ENCODE measurements at places on chromosomes 7 and 10. TPM values are rescaled to one million over a fixed set of nuclear protein-coding genes. Genes with fewer than 3 reads are reported as not detected.

DNA sequence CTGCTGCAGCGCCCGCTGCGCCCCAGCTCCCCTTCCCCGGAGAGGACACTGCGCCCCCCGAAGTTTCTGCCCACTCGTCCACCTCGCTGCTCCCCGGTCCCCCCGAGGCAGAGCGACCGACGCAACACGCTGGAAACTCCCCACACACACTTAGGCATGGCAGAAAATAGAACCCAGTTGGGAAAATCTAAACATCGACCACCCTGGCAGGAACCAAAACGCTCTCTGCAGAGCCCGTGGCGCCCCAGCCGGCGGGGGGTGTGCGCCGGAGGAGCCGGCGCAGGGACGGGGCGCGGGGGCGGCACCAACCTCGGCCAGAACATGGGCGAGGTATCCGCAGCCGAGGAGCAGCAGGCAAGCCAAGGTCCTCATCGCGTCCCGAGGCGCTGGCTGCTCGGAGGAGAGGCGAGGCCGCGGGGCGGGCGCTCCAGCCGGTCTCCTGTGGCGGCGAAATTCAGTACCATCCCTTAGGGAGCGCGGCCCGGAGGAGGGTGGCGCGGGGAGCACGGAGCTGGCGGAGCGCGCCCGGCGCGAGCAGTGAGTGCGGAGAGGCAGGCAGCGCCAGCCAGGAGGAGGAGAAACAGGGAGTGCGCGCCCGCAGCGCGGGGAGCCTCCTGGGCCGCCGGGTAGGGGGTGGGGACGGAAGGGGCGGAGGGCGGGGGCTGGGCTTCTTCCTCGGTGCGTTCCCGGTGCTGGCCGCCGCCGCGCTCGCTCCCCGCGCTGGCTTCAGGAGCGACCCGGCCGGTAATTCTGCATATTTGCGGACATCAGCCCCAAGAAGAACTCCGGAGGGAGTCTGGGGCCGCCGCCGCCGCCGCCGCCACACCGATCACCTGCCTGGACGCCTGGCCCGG is 789 bp downstream of the PDGFA start:
- DNase-seq = peak; percentile 94

GRCh38 chr10:73590881-73591799 is at the start of gene USP54:
Gene USP54, minus strand, starts transcription at chr10:73591342. Its CDS starts 15,684 bp downstream, at chr10:73575658.
- DNase-seq = no peak

DNA sequence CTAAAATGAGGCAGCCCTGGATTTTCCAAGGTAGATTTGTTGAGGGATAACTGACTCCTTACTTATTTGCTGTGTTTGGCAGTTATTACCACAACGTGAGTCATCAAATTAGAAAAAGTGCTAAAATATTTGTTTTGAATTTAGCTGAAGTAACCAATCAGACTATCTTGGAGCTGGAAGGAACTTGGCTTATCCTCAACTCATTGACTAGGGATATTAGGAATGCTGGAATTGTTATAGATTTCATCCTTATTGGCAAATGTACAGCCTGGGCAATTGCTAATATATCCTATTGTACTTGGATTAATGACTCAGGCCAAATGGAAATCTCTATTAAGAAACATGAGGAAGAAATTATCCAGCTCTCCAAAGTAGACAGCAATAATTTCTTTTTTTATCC is 1189.0 kb upstream of the LRRN3 start:
- no peak for DNase-seq

DNA sequence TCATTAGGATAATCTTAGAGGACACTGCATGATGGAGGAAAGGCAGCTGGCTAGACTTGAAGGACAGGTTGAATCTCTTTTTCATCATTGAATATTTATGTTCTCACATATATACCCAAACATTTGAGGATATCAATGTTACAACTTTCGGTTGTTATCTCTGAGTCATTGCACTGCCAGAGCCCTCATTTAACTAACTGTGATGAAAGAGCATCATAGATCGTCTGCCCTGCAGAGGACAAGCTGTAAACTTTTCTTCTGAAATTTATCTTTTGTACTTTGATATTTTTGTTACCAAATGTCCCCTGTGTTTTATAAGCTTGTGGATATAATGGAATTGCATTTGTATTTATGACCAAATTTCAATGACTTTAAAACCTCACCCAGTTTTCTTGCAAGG is 298.7 kb downstream of the PHF14 start:
- DNase-seq = no peak

GRCh38 chr10:106576534-106576933 is 588.0 kb downstream of the SORCS1 start:
- no peak for DNase-seq

GRCh38 chr10:95423164-95424005 is 132.6 kb upstream of the PDLIM1 start:
- DNase-seq = no peak

GRCh38 chr10:44394696-44395381 is 9.9 kb upstream of the CXCL12 start:
- peak; percentile 16 for DNase-seq

PRLHR gene
- total RNA-seq = not detected

TRIM74 gene
- total RNA-seq = not detected

DNA sequence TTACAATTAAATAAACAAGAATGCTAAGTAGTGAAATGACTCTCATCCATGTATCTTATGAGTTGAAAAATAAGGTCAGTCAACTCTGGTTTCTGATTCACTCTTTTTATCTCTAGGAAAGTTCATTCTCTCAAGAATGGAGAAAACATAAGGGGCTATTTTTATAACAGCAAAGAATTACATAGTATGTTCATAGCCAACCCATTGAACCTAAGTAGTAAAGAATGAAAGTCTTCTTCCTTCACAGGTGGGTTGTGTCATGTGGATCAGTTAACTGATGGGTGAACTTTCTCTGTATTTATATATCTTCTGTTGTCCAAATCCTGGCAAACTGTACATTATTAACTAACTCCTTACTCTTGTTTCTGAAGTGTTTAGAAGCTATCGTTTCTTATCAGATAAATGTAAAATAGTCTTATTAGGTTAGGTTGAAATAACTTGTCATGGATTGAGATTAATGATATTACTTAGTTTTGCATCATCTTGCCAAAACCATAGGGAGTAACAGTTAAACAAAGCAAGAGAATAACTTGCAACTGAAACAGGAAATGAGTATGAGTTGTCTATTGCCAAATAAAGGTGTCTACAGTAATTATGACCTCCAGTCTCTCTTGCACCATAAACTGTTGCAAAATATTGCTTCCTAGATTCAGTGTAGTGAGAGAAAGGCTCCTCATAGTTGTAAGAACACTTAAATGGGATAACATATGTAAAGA is 86.8 kb downstream of the ANKRD7 start:
- DNase-seq = no peak

PCLO gene
- total RNA-seq = 3.2 TPM

- no peak for DNase-seq
Observed at GRCh38 chr7:91435381-91436059, 171.3 kb downstream of the FZD1 start.

TEX47 gene
- total RNA-seq = not detected

SH2D4B gene
- total RNA-seq = not detected

BAG3 gene
- total RNA-seq = 160 TPM

GRCh38 chr7:22356010-22356691 is 803 bp downstream of the RAPGEF5 start:
- peak; percentile 29 for DNase-seq

DNA sequence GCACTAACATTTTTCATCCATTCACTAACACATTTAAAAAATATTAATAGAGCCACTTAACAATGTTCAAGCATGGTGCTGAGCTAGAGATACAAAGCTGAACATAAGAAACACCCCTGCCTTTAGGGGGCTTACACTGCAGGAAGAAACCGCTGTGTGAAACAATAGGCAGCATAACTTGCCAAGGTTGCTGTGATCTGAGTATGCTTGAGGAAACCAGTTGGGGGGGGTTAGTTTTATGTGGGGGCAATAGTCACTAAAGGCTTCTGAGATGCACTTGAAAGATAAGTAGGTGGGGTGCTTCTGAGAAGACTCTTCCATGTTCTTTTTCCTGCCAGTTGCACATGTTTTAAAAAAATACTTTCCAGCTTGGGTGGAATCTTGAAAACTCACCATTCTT is 2.8 kb downstream of the RBM17 start:
- DNase-seq = no peak

- DNase-seq = no peak
Observed at GRCh38 chr7:90446137-90446899, 23.1 kb upstream of the PTTG1IP2 start.

ADAM22 gene
- 5.6 TPM for total RNA-seq

DNA sequence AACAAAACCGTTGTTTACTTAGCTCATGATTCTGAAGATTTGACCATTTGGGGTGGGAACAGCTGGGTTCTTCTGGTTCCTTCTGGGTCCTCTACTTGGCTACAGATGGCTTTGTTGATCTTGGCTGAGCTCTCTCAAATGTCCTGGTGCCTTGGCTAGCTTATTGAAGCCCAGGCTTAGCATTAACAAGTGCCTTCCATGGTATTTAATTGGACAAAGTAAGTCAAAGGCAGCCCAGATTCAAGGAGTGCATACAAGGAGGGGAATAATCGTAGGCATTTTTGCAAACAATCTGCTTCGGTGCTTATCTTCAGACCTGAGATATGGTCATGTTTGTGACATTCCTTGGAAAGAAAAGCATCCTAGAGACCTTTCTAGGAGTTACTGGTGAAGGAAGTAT is 81.4 kb downstream of the ADCYAP1R1 start:
- no peak for DNase-seq

DNA sequence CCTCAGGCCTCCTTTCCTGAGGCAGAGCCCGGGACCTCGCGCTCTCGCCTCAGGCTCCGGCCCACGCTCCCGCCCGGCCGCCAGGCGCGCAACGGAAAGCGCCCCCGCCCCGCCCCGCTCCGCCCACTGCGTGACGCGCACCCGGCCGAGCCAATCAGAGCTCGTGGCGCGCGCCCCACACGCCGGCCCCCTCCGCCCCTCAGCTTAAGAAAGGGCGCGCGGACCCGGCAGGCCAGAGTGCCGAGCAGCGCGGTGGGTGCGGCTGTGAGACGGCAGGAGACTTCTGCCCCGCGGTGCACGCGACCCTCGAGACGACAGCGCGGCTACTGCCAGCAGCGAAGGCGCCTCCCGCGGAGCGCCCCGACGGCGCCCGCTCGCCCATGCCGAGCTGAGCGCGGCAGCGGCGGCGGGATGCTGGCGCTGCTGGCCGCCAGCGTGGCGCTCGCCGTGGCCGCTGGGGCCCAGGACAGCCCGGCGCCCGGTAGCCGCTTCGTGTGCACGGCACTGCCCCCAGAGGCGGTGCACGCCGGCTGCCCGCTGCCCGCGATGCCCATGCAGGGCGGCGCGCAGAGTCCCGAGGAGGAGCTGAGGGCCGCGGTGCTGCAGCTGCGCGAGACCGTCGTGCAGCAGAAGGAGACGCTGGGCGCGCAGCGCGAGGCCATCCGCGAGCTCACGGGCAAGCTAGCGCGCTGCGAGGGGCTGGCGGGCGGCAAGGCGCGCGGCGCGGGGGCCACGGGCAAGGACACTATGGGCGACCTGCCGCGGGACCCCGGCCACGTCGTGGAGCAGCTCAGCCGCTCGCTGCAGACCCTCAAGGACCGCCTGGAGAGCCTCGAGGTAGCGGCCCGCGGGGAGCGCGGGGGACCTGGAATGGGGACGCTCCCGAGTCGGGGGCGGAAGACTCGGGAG is at the start of gene NPTX2:
Gene NPTX2 (plus strand): TSS at position 235 of the 909 bp plus-strand sequence. CDS start 177 bp downstream, at position 412.
- DNase-seq = peak; percentile 59
